CD4-positive, alpha-beta T cell treated with Interleukin-10 for 1 hour (primary cell): ENCODE measurements at places on chromosomes 5 and 9.
A peak's percentile ranks its signal among the peaks of the same experiment; 100 is the strongest.

- DNase-seq = no peak
Measured at GRCh38 chr5:61881821-61882487, 424.1 kb upstream of the KIF2A start.

DNA sequence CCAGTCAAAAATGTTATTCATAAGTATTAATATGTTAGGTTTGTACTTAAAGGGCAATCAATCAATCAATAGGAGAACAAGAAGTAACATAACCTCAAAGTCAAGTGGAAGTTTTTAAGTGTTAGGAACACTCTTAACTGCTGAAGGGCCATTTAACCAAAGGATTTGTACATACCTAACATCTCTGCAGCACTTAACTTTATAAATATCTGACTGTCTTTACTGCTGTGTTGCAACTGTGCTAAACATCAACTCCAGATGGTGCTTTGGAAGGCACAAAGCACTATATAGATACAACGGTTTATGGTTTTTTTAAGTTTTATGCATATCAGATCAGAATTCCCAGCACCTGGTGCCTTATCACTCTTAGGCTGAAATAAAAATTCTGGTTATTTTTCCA is 604.9 kb upstream of the PTGER4 start:
- no peak for DNase-seq

DNA sequence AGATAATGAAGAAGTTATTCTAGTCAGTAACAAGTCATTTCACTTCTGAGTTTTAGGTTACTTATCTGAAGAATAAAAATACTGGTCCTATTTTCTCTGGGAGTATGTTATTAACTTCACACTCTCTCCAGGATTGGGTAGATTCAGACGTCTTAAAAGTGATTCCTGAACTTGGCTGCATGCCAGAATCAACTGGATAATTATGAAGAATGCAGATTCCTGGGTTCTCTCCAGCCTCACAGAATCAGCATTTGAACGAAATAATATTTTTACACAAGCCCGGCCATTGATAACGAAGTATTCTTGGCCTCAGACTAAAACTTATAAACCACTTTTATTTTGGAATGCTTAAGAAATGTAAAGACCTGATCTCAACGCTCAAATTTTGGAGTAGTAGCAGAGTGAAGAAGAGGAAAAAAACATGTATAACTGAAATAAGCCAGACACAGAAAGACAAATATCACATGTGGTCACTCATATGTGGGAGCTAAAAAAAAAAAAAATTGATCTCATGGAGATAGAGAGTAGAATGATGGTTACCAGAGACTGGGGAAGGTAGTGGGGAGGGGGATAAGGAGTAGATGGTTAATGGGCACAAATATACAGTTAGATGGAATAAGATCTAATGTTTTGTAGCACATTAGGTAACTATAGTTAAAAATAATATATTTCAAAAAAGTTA is 507.3 kb downstream of the ISL1 start:
- DNase-seq = no peak

GRCh38 chr9:135344523-135344901 is 135.1 kb upstream of the PPP1R26 start:
- no peak for DNase-seq

GRCh38 chr5:129271308-129271707 is 176.8 kb downstream of the ISOC1 start:
- no peak for DNase-seq

DNA sequence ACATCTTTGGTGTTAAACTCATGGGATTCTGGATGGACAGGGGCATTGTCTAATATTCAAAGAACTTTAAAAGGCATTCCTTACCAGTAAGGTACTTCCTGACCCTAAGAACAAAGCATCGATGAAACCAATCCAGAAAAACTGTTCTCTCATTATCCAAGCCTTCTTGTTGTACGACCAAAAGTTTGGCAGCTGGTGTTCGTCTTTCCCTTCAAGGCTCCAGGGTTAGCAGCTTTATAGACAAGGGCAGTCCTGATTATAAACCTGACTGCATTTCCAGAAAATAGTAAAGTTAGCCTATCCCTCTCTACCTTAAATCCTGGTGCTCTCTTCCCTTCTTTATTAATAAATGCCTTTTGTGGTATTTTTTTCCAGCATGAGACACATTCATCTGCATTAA is 149.4 kb upstream of the MRPS30 start:
- DNase-seq = no peak

- DNase-seq = no peak
Measured at GRCh38 chr9:18061856-18062255, 412.1 kb upstream of the ADAMTSL1 start.

DNA sequence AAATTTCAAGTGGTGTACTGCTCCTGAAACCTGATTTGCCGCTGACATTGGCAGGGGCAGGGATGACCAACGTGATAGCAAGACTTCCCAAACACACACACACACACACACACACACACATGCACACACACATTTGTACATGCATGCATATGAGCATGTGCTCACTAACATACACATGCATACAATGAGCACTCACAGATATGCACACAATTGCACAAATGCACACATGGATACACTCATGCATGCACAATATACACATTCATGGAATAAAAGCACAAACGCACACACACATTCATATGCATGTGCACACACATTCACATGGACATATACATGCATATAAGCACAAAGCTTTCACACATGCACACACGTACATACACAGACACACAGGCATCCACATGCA is 181.2 kb upstream of the ZNF618 start:
- DNase-seq = no peak

DNA sequence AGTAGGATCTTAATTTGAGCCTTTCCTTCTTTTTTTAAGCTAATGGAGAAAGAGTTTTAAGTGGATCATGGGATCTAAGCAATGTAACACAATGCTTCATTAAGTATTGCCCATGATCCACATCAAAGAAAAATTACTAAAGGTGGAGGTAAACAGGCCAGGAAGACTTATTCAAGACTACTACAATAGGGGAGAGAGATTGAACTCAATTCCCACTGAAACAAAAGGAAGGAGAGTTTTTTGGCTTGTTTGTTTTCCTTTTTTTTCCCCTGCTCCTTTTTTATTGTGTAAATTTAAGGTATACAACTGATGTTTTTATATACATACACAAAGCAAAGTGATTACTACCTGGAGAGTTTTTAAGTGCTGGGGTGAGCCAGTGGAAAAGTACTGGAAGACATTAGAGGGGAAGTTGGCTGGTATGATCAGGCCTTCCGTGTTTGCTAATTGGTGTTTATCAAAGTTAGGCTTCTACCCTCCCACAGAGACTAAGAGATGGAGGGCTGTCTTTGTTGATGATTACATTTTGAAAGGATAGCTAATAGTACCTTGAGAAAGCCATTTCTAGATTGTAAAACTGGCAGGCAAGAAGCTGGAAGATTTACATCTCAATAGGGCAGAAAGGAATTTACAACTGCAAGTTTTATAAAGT is 262.7 kb downstream of the CHSY3 start:
- no peak for DNase-seq

GRCh38 chr9:127694890-127695720 is 11.7 kb upstream of the CFAP157 start:
- DNase-seq = no peak

GRCh38 chr5:73160239-73160671 is 12.7 kb upstream of the TMEM174 start:
- peak; percentile 40 for DNase-seq

- no peak for DNase-seq
Measured at GRCh38 chr9:21728781-21729180, 73.7 kb upstream of the MTAP start.

DNA sequence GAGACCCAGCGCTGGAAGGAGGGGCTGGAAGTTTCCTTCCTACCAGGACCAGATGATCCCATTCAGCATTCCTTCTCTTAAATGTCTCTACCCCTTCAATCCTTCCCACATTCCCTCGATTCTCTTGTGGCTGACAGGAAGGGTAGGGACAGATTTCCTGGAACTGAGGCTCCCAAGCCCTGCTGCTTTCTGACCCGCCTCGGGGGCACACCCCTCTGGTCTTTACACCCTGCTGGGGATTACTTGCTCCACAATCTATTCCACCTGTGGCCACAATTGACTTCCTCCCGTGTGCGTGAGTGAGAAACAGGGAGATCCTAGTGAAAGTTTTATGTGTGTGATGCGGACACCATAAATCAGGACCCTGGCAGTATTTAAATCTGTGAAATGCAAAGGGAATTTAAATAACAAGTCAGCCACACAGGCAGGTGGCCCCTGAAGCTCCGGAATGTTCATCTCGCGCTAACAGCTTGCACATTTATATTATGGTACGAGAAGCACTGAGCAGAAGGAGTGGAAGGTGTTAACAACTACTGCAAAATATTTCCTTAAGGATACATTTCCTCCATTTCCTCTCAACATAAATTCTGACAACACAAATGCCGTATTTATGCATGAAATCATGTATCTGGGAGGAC is 237.5 kb downstream of the SLIT3 start:
- no peak for DNase-seq

GRCh38 chr9:23830929-23831730 is 5.1 kb upstream of the ELAVL2 start:
- DNase-seq = no peak

GRCh38 chr5:19241690-19242089 is 746.3 kb downstream of the CDH18 start:
- DNase-seq = no peak

- DNase-seq = no peak
Measured at GRCh38 chr5:78797936-78798672, 149.5 kb upstream of the LHFPL2 start.

DNA sequence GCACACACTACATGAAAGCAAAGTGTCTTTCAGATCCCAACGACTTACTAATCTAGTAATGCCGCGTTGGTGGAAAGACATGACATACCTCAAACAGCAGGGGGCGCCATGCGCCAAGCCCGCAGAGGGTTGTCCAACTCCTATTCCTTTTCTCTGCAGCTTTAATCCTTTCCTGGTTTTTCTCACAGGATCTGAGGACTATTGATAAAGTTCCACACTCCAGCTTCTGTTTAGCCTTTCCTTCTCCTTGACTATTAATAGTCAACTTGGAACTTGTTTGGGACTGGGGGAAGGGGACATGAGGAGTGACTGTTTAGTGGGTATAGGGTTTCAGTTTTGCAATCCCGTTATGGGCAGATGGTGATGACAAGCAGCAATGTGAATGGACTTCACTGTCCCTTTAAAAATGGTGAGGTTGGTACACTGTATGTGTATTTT is 62.9 kb downstream of the OTULIN start:
- DNase-seq = peak; percentile 73

DNA sequence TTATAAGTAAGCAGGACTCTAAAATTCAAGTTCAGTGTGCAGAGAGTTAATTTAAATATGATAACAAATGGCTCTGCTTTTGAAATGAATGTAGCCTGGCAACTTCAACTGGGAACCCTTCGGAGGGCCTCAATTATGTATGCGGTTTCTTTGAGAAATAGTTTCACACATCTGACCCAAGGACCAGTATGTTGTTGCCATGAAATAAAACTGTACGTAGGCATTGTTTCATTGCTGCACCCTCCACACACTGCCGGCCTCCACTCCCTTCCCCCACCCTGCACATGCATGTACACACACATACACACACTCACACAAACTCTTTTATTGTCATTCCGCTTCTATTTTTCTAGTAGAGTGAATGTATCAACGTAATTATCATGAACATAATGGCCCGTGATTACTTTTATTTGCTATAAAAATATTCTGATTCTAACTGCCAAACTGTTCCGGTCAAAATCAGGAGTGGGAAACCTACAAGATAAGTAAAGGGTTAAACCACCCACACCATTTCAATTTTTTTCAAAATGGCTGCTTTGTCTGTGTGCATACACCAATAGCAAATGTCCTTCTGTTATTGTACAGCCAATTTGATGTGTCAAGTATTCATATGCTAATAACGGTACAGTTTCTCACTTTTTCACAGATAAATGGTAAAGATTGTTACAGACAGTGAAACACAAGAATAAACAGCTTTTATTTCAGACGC is 215.5 kb upstream of the TMEM161B start:
- no peak for DNase-seq

- DNase-seq = no peak
Measured at GRCh38 chr5:74943905-74944304, 77.7 kb upstream of the FAM169A start.

DNA sequence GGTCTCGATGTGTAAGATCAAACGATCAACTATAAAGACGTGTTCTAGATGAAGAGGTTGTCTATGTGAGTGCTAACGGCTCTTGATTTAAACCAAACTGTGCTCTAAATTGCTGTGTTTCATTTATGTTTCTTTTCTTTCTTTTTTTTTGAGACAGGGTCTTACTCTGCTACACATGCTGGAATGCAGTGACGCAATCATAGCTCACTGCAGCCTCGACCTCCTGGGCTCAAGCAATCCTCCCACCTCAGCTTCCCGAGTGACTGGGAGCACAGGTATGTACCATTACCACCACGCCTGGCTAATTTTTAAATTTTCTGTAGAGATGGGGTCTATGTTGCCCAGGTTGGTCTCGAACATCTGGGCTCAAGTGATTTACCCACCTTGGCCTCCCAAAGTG is 24.0 kb upstream of the RNF130 start:
- no peak for DNase-seq

DNA sequence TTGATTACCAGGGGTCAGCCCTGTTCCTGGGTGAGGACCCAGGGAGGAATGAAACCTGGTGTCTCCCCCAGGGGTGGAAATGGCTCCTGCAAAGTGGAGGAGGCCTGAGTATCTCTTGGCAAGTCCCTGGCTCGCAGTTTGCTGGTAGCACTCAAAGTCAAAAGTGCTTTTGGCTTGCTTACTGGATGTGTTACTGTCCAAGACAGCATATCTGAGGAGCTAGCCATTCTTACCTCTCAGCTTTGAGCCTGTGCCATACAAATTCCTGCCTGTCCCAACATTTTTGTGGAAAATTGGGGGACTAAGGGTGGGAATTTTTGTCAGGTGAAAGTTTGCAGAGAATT is 9.9 kb downstream of the ZNF618 start:
- DNase-seq = no peak

DNA sequence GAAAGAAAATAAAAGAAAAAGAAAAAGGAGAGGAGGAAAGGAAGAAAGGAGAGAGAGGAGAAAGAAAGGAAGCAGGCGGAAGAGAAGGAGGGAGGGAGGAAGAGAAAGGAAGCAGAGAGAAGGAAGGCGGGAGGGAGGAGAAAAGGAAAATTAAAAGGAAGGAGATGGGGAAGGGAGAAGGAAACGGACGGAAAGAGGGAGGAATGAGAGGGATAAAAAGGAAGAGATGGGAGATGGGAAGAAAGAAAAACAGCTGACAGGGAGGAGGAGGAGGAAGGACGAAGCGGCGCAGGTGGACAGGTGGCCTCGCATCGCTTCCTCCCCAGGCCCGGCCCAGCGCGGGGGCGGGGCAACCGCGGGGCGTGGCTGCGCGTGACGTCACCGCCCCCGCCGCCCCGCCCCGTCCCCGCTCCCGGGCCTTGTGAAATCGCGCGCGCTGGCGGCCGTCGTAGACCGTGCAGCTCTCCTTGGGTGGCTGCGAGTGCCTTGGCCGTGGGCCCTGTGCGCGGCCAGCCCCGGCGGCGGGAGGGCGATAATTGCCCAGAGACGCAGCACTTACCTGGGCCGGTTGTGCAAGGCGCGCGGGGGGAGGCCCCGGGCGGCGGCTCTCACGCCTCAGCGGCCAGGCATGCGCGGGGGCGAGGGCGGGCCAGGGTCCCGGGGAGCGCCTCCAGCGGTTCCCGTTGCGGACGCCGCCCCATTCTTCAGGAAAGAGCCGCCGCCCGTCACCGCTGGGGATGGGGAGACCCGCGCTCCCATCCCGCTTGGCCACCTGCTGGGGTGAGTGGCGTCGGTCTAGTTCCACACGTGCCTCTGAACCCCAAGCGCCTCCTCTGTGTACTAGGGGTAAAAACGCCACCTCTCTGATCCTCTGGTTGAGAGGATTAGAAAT is 49.6 kb upstream of the FOXE1 start:
- peak; percentile 82 for DNase-seq
